Lung (tissue), 17 donors: ENCODE measurements at places on chromosomes 2 and 18. TPM values are rescaled to one million over a fixed set of nuclear protein-coding genes. Genes with fewer than 3 reads are reported as not detected.

GRCh38 chr2:38092196-38092902 lies 16.4 kb upstream of the CYP1B1 start:
- H3K4me1 ChIP-seq = peaks cover 18% of the 10 kb centered on the region
- peak overlapping the region; percentile 71 for H3K27ac ChIP-seq
- DNase-seq = peak; percentile 41
- H3K4me3 ChIP-seq = no peak overlapping the region
- no peaks in the 10 kb centered on the region for H3K27me3 ChIP-seq

DNA sequence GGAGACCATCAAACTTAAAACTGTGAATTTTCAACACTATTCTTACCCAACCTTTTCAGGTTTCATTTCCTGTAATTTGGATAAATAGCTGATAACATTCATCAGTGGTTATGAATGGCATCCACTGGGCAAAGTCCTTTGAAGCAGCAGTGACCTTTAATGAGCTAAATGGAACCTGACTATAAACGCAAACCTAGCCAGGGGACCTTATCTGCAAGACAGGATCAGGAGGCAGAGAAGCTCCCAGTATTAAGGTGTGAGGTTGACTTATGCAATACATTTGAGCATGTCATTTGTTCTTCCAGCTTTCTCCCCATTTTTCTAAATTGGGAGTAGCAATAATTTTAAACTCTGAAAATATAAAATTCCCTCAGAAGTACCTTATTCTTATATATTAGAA lies 38.4 kb downstream of the CREG2 start:
- no peak overlapping the region for H3K27ac ChIP-seq
- H3K4me1 ChIP-seq = no peaks in the 10 kb centered on the region
- no peaks in the 10 kb centered on the region for H3K27me3 ChIP-seq
- no peaks in the 10 kb centered on the region for H3K36me3 ChIP-seq
- no peak overlapping the region for H3K4me3 ChIP-seq

DNA sequence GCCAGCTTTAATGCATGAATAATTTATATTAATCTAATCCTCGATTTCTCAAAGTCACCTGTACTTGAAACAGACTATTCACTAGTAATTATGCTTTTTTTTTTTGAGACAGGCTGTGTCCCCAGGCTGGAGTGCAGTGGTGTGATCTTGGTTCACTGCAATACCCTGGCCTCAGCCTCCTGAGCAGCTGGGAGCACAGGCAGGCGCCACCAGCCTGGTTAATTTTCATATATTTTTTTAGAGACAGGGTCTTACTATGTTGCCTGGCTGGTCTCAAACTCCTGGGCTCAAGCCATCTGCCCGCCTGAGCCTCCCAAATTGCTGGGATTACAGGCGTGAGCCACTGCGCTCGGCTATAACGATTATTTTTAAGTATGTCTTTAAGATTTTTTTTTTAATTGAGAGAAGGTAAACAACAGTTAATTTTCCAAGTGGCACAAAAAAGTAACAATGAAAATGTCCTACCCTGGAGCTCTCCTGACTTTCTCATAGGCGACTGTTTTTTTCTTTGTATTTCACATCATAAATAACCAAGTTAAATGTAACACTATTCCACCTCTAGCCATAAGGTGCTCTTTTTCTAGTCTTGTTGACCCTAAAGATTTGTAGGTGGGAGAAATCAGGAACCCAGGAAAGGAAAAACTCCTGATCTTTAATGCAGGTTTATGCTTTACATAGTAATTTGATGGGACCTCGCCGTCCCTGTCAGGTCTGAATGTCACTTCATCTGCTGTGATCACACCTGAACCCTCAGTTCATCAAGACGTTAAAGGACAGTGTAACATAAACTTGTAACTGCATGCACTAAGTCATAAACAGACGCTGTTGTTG lies 1.3 kb upstream of the ANKRD12 start:
- peaks cover 16% of the 10 kb centered on the region for H3K4me1 ChIP-seq
- H3K27me3 ChIP-seq = no peaks in the 10 kb centered on the region
- H3K36me3 ChIP-seq = peaks cover 9% of the 10 kb centered on the region
- H3K4me3 ChIP-seq = peak overlapping the region; percentile 43
- no peak for DNase-seq

GRCh38 chr2:99338029-99338585 lies 918 bp downstream of the EIF5B start:
- H3K4me3 ChIP-seq = peak overlapping the region; percentile 68
- H3K4me1 ChIP-seq = peaks cover 4% of the 10 kb centered on the region
- H3K36me3 ChIP-seq = no peaks in the 10 kb centered on the region
- DNase-seq = peak; percentile 23

DNA sequence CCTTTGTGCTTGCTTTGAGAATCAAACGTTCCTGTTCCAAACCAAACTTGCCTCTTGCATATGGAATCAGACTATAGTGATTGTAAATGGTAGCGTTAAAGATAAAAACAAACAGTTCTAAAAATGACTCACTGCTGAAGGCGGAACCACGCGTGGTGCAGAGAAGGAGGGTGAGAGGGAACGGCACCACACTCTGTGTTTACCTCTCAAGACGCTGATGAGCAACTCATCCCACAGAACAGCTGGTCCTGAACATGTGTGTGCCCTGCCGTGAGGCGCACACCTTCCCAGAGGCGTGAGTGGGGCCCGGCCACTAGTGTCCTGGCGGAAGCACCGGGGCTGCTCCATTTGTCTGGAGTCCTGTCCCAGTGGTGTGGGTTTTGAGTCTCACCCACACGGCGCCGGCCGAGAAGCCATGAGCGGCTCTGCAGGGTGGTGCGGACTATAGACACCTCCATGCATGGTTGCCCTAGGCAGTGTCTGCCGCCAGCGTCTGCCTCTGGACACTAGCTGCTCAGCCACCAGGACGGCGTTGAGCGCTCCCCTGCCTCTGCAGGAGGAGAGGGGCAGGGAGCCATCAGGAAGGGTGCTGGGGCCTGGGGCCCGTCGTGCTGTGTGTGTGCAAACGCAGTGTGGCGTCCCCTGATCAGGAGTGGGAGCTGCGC lies 52.1 kb downstream of the NFATC1 start:
- no peaks in the 10 kb centered on the region for H3K4me1 ChIP-seq
- H3K27me3 ChIP-seq = no peaks in the 10 kb centered on the region
- H3K27ac ChIP-seq = no peak overlapping the region

- peak overlapping the region; percentile 2 for H3K4me3 ChIP-seq
- peak; percentile 72 for DNase-seq
- no peaks in the 10 kb centered on the region for H3K27me3 ChIP-seq
- H3K36me3 ChIP-seq = no peaks in the 10 kb centered on the region
- no peak overlapping the region for H3K27ac ChIP-seq
- no peaks in the 10 kb centered on the region for H3K4me1 ChIP-seq
Observed at GRCh38 chr18:48007955-48008701, 77.7 kb upstream of the SMAD2 start.

DNA sequence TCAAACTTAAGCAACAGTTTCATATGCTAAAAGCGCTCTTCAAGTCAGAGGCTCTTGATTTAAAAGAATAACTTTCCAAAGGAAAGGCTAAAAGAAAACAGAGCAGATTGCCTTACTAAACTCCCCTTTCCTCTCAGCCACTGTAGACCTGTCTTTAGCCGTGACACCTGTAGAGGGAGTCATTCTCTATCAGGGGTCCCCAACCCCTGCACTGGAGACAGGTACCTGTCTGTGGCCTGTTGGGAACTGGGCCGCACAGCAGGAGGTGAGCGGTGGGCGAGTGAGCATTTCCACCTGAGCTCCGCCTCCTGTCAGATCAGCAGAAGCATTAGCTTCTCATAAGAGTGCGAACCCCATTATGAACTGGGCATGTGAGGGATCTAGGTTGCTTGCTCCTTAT lies 9.6 kb downstream of the SLC14A1 start:
- no peak overlapping the region for H3K4me3 ChIP-seq
- no peaks in the 10 kb centered on the region for H3K36me3 ChIP-seq
- DNase-seq = no peak
- H3K27me3 ChIP-seq = no peaks in the 10 kb centered on the region
- no peaks in the 10 kb centered on the region for H3K4me1 ChIP-seq
- no peak overlapping the region for H3K27ac ChIP-seq

DNA sequence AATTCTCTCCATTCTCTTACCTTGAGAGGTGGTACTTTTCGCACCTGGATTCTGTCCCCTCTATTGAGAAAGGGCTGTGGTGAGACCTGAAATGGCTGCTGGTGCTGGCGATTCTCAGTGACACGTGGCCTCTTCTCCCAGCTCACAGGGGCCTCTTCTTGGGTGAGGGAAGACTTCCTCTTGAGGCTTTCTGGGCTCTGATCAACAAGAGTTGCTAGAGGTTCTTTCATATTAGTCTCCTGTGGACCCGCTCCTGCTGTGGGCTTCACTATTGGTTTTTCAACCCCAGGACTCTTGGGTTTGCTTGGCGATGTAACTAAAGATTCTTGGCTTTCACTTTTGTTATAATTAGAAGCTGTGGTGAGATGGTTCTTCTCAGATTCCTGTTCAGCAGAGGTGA lies 76.3 kb upstream of the DTNB start:
- no peaks in the 10 kb centered on the region for H3K27me3 ChIP-seq
- no peak overlapping the region for H3K4me3 ChIP-seq
- H3K4me1 ChIP-seq = peaks cover 2% of the 10 kb centered on the region
- H3K36me3 ChIP-seq = peaks cover 14% of the 10 kb centered on the region

GRCh38 chr18:6842081-6842480 lies 112.6 kb downstream of the ARHGAP28 start:
- peaks cover 57% of the 10 kb centered on the region for H3K36me3 ChIP-seq
- no peak overlapping the region for H3K4me3 ChIP-seq
- H3K4me1 ChIP-seq = peaks cover 12% of the 10 kb centered on the region
- DNase-seq = no peak
- no peaks in the 10 kb centered on the region for H3K27me3 ChIP-seq

- H3K36me3 ChIP-seq = no peaks in the 10 kb centered on the region
- no peaks in the 10 kb centered on the region for H3K27me3 ChIP-seq
- peaks cover 5% of the 10 kb centered on the region for H3K4me1 ChIP-seq
- no peak for DNase-seq
Observed at GRCh38 chr2:68466361-68466777, 725 bp downstream of the FBXO48 start.

DNA sequence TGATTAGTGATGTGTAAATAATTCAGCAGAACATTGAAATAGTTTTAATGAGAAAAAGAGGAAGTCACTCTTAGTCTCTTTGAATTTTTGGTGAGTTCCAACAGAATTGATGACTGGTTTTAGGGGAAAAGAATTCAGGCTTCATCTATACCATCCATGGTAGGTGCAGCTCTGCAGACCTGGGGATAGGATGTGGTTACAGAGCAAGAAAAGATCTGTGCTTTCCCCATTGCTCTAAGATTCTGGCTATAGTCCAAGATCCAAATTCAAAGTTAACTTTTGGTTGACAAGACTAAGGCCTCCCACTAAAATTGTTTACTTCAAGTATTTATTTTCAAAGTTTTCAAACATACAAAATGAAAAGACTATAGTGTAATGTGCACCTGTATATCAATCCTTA lies 3.6 kb downstream of the UGT1A10 start:
- no peak overlapping the region for H3K27ac ChIP-seq
- H3K4me1 ChIP-seq = no peaks in the 10 kb centered on the region
- no peak overlapping the region for H3K4me3 ChIP-seq
- DNase-seq = no peak
- H3K27me3 ChIP-seq = no peaks in the 10 kb centered on the region

DNA sequence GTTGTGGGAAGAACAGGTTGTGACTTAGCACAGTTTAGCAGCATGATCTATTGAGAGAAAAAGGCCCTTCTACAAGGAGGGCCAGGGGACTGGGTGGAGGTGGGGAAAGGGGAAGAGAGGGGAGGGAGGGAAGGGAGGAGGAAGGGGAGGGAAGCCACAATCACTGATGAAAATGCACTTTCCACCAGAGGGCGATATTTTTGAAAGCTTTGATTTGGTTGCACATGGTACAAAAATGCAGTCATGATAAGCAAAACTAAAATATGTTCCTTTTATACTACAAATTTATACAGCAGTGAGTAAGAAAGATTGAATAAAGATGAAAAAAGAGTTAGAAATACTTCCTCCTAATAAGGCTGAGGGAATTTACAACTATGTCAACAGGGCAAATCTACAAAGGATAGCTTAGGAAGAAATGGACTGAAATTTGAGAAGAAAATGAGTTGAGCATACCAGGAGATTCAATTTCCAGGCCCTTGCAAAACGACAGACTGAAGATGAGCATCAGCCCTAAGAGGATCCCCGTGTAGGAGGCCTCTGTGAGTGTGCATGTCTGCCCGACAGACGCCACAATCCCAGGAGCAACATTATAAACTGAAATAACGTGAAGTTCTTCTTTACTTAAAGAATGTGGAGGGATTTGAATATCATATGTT lies 17.2 kb downstream of the SH3YL1 start:
- peaks cover 19% of the 10 kb centered on the region for H3K36me3 ChIP-seq
- no peaks in the 10 kb centered on the region for H3K4me1 ChIP-seq
- no peak overlapping the region for H3K4me3 ChIP-seq
- no peak overlapping the region for H3K27ac ChIP-seq

GRCh38 chr18:13513021-13513420 lies 213.3 kb downstream of the FAM210A start:
- no peaks in the 10 kb centered on the region for H3K4me1 ChIP-seq
- no peaks in the 10 kb centered on the region for H3K36me3 ChIP-seq
- no peaks in the 10 kb centered on the region for H3K27me3 ChIP-seq

DNA sequence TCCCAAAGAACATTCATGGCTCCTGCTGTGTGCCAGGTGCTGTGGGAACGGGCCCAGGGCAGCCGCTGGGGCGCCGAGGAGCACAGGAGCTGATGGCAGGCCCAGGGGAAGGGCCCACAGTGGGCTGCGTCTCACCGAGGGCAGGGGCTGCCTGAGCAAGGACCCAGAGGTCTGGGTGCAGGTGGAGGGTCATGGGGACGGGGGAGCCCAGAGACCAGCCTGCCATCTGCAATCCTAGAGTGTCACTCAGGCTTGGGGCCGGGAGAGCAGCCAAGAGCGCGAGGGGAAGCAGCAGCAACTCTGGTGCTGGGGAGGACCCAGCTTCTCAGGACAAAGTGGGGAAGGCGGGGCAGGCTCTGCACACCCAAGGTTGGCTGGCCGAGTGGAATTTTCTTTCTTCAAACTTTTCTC lies 207.4 kb downstream of the HDAC4 start:
- H3K27me3 ChIP-seq = no peaks in the 10 kb centered on the region
- peaks cover under 1% of the 10 kb centered on the region for H3K4me1 ChIP-seq
- no peak overlapping the region for H3K27ac ChIP-seq

DNA sequence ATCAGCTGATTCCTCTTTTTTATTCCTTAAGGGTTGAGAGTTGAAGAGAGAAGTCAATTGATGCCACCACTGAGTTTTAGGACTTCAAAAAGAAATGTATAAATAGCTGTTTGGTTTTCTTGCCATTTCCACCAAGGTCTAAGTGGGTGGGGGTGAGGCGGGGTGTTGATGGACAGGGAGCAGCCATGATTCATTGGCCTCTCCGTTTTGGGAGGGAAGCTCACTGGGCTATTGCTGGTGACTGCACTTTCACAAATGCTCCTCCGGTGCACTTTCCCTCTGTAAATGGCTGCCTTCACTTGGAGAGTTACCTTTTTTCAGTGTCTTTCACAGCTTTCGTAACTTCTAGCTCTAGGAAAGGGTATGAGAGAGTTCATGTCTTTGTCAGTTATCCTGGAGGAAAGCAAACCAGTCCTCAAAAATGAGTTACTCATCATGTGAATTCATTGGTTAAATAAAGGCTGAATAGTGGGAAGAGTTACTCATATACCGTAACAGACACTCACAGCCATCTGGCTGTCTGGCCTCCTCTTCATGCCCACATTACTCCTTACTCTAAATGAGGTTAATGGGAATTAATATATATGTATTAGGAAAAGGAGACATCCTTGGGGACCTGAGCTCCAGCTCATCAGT lies 17.4 kb upstream of the CTAGE1 start:
- no peak overlapping the region for H3K27ac ChIP-seq
- no peak overlapping the region for H3K4me3 ChIP-seq
- no peak for DNase-seq
- H3K36me3 ChIP-seq = no peaks in the 10 kb centered on the region

The GYPC gene
- 61.4 TPM for total RNA-seq

The MC5R gene
- total RNA-seq = not detected

The LAMA1 gene
- 2.2 TPM for total RNA-seq

The MTCL1 gene
- 12.4 TPM for total RNA-seq

The VSNL1 gene
- 6.9 TPM for total RNA-seq

The IL18RAP gene
- 1.00 TPM for total RNA-seq
